ENCODE measurements at places on chromosomes 6 and 20.

- no peak for DNase-seq
These were observed 42.5 kb upstream of the ADGRF1 start for GRCh38 chr6:47084610-47085009.

GRCh38 chr20:25053255-25054031, 4.5 kb downstream of the ACSS1 start:
- peak; percentile 69 for DNase-seq

GRCh38 chr6:167738386-167738785, 88.3 kb upstream of the AFDN start:
- peak; percentile 72 for DNase-seq

- DNase-seq: no peak
These were observed 19.6 kb downstream of the NT5E start for GRCh38 chr6:85469276-85470022.

GRCh38 chr20:3755814-3756480, 11.6 kb downstream of the ADISSP start:
- DNase-seq: no peak

DNA sequence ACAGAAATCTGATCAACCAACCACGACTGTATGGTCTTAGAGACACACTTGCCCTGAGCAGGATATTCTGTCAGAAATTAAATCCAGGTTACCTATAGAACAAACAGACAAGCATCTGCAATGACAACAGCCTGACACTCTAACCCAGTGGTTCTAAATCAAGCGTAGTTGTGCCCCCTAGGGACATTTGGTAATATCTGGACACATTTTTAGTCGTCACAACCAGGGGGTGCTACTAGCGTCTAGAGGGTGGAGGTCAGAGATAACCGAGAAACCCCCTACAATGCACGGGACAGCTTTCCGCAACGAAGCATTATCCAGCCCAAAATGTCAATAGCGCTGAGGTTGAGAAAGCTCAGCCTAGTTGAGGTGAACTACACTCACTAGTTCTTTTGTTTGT, 32.3 kb downstream of the ID4 start:
- DNase-seq: no peak

DNA sequence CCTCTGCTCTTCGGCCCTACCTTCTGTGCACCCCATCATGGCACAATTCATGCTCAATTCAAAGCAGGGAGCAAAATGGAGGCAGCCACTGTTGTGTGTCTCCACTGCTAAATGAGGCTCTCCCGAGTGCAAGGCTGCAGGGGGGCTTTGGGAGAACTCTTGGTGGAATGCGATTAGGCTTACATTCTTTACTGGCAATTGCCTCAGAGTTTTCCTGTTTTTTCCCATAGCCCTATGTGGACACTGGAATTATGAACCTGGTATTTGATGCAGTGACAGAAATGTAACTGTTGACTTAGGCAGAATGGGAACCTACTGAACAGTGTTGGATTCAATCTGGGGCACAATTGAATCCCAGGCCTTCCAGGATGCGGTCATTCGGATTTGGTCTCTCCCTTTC, 187.9 kb upstream of the GMDS start:
- no peak for DNase-seq

GRCh38 chr6:8939615-8940014, 504.3 kb upstream of the SLC35B3 start:
- no peak for DNase-seq

DNA sequence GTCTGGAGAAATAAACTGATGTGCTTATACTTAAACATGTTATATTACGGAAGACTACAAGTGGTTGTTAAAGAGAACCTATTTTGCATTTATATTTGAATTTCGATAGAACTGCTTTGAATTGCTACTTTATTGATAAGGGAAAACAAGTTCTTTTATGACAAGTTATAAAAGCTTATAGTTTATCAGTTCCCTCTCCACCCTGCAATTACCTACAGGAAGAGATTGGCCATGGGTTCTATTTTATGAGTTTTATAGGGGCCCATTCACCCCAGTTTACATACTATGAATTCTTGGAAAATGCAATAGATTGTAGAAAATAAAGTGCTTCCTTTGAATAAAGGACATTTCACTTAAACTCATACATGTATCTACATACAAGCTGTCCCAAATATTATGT, 144.4 kb downstream of the AHI1 start:
- DNase-seq: no peak

- DNase-seq: no peak
These were observed 21.6 kb downstream of the KIF16B start for GRCh38 chr20:16551607-16552006.

DNA sequence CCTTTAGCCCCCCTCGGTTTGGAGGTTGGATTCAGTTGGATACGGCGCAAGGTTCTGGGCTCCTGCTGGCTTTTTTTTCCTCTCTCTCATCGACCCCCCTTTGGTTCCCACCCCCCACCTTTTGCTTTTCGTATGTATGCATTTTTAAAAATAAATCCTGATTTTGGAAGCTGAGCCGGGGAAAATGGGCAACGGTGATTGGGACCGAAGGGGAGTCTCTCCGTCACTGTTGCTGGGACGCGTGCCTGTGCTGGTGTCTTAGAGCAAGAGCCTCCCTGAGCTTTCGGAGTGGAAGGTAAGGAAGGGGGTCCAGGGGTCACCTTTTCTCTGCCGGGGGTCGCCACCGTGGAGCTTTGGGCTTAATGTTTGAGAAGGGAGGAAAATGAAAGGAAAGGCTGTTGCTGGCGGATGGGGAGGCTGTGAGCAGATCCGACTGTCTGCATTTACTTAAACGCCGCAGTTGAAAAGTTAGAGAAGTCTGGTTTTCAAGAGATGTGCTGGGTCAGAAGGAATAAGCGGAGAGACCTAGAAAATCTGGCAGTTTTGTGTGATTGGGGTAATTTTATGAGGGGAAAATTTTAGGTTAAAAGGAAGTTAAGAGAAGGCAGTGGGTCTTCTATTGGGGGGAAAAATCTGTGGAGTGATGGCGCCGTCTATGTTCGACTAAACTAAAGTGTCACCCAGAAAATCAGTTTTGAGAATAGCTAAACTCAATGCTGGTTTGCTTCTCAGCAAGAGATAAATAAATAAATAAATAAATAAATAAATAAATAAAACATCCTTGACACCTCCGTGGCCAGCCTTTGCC, 828 bp downstream of the ADGRB3 start:
- DNase-seq: no peak

- DNase-seq: no peak
These were observed 1.1 kb upstream of the GRM1 start for GRCh38 chr6:146027586-146028251.

DNA sequence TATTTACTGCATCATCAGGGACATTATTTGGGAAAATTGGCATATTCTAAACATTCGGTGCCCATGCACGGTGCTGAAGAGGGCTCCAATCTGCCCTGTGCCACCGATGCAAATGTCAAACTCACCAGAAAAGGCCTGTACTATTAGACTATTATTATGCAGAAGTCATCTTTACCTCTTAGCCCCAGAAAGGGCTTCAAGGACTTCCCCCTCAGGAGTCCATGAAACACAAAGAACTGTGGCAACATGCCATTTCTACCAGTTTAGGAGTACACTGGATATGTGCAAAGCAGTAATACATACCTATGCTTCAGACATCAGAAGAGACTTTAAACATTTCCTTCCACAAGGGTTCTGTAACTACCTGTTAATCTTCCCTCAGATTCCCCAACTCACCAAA, 8.6 kb downstream of the DIDO1 start:
- no peak for DNase-seq

DNA sequence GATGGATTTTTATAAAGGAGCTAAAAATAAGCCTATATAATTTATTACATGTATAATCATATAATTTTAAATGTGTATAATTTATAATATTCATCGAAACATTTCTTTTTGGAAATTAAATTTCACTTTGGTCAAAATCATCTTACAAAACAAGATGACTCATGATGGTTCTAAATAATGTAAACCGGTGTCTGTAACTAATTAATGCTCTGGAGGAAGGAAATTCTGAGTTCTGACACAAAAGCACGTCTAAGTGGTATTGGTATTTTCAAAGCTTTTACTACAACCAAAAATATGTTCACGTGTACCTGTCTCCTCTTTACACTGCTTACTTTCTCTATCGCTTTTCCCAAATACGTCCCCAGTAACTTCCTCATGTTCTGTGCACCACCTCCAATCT, 134.1 kb downstream of the MTHFD1L start:
- DNase-seq: no peak

DNA sequence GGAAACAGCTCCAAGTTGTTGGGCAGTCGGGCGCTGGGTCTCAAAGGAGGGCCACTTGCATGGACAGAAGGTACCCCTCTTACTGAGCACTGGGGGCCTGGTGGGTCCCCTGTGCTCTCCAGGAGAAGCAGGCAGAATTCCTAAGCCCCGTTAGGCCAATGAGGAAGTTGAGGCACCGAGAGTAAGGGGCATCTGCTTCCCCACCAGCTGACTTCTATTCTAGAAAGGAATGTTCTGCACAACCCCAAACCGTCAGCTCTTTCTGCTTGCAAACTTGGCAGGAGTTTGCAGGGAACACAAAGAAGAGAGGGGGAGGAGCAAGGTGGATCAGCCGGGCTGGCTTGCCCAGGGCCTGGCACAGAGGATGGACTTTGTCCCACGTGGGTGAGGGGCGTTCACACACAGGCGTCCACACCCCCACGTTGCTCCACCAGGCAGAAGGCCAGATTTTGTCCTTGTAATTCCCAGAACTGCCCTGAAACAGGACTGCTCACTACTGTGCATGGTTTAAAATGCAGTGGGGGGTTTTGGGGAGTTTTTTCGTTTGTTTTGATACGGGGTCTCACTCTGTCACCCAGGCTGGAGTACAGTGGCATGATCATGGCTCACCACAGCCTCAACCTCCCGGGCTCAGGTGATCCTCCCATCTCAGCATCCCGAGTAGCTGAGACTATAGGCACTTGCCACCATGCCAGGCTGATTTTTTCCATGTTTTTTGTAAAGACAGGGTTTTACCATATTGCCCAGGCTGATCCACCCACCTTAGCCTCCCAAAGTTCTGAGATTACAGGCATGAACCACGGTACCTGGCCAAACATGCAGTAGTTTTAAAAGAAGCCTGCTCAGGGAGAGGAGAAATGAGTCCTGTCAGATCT, 93.3 kb downstream of the SNX5 start:
- no peak for DNase-seq

DNA sequence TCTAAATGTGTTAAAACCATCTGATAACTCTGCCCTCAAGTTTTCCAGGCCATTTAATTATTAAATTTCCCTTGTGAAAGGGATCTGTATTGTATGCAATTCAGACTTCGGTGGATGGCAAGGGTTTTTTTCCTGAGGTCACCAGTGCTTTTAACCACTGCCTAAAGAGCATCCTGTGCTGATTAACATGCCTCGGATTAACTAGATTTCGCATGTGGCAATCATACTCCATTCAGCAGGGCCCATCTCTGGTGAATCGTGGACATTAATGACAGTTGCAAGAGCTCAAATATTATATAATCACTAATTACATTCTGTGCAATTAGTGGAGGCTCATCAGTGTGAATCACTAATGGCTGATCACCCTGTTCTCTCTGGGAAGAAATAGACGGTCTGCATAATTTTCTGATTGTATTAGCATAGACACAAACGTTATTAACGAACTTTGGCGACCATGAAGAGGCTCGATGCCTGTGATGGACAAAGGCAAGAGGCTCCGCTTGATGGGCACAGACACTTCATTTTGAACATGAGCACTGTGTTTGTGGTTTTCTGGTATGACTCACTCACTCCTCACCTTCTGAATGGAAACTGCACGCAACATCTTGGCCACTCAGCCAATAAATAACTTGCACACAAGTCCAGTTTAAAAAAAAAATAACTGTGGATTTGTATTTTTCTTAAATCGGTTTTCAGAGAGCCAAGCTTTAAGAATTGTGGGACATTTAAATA, 31.4 kb downstream of the LINC00237 start:
- DNase-seq: no peak
